Left lung (tissue), 14 donors: ENCODE measurements at places on chromosomes 12 and 14.

- no peak for DNase-seq
Measured at GRCh38 chr12:28578361-28578760, 388.1 kb downstream of the CCDC91 start.

GRCh38 chr12:50914872-50915484, 37.4 kb upstream of the HIGD1C start:
- DNase-seq, result no peak

DNA sequence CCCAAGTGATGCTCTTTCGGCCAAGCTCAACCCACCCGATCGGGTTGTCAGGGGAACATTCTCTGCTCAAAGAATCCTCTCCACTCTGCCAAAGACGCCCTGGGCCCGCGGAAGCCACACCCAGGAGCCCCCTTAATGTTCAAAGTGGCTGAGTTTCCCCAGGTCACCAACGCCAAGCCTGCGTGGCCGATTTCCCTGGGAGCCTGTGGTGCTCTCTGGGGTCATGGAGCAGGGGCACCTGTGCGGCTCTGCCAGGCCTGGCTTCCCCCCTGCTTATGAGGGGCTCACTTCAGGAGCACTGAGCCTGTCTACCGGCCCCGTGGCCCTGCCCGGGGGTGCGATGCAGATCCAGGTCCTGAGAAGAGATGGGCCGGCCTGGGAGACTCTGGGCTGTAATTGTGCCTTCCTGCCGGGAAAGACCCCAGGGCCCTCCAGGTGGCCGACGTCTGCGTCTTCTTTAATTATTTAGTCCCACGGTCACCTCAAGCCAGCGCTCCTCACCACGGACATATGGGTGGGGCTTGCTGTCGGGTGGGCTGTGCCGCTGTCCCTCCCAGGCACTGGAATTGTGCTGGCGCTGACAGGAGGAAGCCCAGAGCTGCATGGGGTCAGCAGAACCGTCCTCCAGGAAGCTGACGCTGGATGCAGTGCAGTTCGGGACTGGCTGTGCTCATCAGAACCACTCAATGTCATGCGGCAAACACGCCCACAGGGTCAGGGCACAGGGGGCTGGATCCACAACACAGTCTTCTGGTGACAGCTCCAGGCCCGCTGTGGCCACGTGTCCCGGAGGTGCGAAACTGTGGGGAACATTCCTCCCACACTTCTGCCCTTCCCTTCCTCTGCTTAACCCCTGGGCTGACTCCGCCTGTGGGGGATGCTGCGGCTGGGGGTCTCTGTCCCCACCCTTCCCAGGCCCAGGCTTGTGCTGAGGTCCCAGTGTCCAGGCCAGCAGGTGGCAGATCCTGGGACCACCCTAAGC, 267.6 kb upstream of the SFSWAP start:
- DNase-seq, result no peak

DNA sequence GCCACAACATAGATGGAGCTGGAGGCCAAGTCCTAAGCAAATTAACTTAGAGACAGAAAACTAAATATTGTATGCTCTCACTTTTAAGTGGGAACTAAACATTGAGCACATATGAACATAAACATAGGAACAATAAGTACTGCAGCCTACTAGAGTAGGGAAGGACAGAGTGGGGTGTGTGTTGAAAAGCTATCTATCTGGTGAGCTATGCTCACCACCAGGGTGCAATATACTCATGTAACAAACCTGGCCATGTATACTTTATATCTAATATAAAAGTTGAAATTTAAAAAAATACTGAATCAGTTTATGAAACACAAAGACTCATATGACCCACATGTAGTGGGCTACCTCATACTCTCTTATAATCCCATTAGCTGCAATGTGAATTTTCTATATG, 1305.0 kb downstream of the LRFN5 start:
- no peak for DNase-seq

DNA sequence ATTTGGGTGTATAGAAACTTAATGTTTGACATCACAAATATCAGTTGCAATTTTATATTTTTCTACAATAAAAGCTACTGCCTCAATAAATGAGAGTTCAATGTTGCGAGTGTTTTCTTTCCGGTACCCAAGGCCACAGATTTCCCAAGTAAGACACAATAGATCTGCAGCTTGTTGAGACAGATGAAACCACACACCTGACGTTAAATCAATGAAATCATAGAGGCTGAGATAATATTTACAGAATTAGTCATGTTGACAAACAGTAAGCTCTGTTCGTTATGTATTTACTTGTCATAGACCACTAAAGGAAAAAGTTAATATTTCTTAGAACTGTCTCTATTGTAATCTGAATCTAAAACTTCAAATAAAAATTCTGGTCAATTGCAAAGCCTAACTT, 49.2 kb upstream of the PTHLH start:
- DNase-seq, result no peak

- no peak for DNase-seq
Measured at GRCh38 chr14:52235866-52236510, 31.5 kb upstream of the PTGDR start.

DNA sequence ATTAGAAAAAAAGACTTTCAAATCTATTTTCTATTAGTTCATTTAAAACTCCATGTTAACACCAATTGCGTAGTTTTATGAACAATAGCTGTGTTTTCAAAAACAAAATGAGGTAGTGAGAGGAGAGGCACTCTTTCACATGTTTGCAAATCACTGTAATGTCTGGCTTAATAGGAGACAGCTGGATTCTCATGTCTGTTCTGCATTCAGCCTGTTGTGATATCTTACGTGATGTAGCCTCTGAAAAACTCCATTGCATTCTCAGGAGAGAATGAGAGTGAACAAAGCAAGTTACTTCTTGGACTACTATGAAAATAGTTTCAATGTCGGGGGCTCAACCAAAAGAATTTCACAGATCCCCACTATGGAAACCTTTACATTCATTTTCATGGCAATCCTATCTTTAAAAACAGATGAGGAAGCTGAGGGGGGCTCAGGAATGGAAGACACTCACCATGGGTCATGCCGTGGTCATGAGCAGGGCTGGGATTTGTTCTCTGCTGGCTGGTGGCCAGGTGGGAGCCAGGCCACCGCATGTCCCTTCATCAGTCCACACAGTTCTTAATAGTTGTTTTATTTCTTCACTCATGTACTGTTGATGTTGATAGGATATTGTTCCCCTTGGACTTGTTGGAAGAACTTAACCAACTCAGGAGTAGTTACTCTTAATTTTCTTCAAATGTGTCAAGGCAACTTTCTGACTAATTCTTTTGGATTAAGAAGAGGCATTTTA, 346.2 kb upstream of the FAR2 start:
- no peak for DNase-seq

GRCh38 chr14:55973285-55973800, 144.9 kb upstream of the PELI2 start:
- no peak for DNase-seq

GRCh38 chr12:75592638-75593335, 81.4 kb upstream of the KRR1 start:
- no peak for DNase-seq

GRCh38 chr14:37034410-37035285, 137.8 kb downstream of the SLC25A21 start:
- DNase-seq, result no peak

DNA sequence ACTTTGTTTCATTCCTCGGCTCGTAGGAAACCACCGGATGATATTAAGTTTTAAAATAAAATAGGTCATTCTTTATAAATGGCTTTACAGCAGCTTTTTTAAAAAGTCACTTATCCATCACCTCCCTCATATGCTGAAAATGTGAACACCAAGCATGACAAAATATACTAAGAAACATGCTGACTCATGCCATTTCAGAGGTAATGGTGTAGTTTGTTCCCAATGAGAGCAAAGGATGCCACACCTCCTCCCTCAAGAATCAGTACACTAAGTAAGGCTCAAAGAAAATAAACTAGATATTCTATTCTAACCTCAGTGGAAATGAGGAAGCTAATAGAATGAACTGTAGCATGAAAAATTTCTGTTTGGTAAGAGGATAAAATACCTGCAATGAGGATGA, 5.5 kb upstream of the DIO2 start:
- no peak for DNase-seq

DNA sequence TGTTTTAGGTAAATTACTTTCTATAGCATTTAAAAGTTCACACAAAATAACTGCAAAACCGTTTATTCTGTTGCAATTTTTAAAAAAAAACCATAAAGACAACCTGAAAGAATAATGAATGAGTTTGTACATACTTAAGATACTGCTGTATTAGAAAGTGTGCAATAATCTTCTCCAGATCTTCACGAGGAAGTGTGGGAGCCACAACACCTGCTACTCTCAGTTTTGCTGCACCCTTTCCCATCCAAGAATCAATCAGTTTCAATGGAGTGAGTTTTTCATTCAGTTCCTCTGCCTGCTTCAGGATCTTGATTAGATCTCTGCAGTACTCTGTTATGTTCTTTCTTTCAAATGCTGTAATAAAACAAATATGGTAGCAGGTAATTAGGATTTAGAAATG, 30.1 kb downstream of the RECQL start:
- DNase-seq, result no peak

GRCh38 chr14:41418851-41419250, 187.8 kb upstream of the LRFN5 start:
- DNase-seq, result no peak

DNA sequence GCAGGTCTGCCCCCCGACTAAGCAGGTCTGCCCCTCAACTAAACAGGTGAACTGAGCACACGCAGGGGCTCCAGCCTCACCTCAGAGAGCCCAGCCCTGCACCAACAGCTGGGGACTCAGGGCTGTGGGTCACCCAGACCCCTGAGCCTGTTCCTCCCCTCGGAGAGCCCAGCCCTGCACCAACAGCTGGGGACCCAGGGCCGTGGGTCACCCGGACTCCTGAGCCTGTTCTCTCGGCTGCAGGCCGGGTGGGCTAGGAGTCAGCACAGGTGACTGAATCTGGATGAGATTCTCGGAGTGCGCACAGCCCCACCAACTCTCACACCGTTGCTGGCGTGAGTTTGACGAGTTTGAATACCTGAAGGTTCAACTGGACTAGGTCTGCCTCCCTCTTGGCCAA, 20.3 kb upstream of the ANKLE2 start:
- DNase-seq, result no peak

- no peak for DNase-seq
Measured at GRCh38 chr12:52366738-52367485, at the start of gene KRT85. Gene KRT85 (minus strand): TSS chr12:52367481. CDS start chr12:52367405, 76 bp downstream.

GRCh38 chr12:68835333-68835908, 27.4 kb downstream of the MDM2 start:
- DNase-seq, result no peak

DNA sequence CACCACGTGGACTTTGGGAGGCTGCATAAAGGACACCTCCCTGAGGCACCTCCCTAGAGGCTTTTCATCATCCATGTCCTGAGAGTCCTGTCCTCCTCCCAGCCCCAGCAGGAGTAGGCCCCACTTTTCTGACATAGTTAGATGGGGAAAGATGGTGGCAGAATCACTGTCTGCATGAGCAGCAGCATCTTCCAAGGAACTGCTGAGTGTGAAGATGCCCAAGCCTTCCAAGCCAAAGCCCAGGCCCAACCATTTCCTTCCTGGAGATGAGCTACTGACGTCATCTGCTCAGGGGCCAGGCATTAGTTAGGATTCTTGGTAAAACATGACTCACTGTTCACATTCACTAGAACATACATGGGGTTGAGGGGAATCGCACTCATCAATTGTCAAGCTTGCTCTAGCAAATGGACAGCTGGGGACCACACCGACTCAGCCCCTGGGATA, 37.3 kb downstream of the VDR start:
- DNase-seq, result no peak

DNA sequence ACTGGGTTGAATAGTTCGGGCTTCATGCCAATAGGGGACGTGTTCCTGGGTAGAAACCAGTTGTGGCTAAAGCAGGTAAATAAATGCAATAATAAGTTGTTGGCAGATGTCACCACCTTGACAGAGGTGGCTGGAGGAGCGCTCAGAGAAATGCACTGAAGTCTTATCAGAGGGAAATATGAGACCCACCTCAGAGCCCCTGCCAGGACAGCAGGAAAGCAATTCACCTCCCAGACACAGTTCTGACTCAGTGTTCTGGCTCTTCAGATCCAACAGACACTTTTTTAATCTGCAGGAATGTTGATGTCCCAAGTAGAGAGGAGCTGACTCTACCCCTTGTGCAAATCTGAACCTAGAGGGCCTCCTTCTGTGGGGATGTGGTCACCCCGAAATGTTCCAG, 687.1 kb upstream of the FBXO33 start:
- DNase-seq, result no peak

DNA sequence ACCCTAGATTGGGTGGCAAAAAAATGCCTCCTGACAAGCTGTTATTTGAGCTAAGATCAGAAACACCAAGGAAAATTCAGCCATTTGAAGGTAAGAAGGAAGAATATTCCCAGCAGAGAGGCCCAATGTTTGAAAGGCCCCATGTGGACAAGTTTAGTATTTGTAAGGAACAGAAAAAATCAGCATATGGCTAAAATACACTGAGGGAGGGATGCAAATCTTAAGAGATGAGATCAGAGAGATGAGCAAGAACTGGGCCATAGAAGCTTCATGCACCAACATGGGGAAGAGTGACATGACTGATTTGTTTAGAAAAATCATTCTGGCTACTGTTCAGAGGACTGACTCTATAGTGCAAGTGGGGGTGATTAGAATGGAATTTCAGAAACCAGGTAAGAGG, 496.8 kb upstream of the SOX5 start:
- DNase-seq, result no peak
